ENCODE measurements at places on chromosomes 5 and 9.

- DNase-seq: no peak
Observed at GRCh38 chr9:89426384-89426961, 71.4 kb downstream of the SEMA4D start.

DNA sequence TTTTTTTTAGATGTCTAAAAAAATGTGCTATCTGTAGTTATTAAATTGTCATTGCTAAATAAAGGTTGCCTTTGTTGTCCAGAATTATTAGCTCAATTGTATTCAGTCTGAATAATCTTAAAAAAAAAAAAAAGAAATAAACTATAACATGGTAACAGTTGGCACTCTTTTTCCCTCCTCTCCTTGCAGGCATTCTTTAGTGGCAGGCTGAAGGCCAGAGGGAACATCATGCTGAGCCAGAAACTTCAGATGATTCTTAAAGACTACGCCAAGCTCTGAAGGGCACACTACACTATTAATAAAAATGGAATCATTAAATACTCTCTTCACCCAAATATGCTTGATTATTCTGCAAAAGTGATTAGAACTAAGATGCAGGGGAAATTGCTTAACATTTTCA lies 87.6 kb upstream of the FAM170A start:
- no peak for DNase-seq

- no peak for DNase-seq
Observed at GRCh38 chr5:20351849-20352248, 363.8 kb upstream of the CDH18 start.

DNA sequence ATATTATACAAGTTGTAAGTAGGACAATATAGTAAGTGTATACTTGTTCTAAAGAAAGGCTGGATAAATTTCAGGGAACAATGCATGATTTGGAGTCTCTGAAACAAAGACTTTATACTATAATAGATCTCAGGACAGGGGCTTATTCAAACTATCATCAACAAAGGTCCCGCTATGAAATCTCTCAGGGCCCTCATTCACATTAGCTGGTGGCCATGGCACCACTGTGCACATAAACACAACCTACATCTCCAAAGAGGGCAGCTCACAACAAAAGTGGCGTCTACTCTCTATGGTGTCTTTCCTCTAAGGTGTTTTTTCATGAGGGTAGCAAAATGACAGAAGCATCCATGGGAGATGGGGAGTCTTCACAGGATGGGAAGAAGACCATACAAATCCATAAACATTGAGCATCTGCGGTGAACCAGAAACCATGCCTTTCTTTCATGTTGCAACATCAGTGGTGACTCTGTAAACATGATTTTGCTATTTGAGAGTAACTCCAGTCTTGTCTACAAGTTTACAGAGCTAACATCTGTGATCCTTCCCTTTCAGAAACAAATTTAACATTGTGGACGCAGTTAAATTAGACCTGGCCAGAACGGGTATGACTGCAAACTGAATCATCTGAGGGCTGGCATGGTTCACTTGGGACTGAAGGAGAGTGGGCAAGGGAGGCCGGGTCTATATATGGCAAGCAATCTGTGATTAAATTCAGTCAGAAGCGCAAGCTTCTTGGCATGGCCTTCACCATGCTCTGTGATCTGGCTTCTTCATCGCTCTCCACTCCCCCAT lies 5.5 kb downstream of the TTLL11 start:
- DNase-seq: no peak

DNA sequence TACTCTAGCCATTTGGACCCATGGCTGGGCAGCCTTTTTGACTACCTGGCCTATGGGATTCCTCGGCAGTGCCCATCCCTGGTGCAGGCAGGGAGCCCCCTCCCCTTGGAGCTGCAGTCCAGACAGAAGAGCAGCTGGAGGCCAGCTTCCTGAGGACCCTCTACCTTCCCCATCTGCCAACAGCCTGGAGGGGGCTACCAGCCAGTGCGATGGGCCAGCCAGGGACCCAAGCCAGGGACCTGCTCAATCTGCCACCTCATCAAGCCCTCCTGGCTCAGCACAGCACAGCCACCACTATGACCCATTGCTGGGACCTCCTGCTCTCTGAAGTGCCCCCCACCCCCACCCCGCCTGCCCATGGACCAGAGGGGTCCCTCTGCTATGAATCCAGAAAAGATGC lies 22.6 kb upstream of the TDRD7 start:
- DNase-seq: no peak

All from omental fat pad (tissue), 4 donors.